Stimulated activated CD4-positive, alpha-beta T cell treated with anti-CD3 and anti-CD28 coated beads, Interleukin-12 subunit alpha, Interleukin-12 subunit beta, amount 100 ng/mL, for 24 hours (primary cell): ENCODE measurements at places on chromosomes 3 and 15.

DNA sequence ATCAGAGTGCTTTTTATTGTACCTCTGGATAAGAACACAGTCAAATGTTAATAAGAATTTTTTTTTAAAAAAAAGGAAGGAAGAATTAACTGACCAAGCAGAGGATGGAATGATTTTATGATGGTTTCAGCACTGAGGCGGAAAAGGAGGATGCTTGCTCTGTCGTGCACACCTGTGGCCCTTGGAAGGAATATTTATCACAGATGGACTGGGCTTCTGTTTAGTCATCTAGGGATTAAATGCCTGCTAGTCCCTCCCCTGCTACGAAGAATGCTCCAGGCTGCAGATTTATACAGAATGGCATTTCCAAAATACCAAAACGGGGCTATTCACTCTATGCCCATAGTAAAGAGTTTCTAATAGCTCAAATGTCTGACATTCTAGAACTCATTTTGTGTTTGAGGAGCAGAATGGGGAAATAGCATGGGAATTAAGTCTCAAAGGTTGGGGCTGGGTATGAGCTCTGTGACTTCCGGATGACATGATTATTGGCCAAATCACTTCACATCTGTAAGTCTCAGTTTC, 92.8 kb upstream of the BCL6 start:
- no peak for DNase-seq

DNA sequence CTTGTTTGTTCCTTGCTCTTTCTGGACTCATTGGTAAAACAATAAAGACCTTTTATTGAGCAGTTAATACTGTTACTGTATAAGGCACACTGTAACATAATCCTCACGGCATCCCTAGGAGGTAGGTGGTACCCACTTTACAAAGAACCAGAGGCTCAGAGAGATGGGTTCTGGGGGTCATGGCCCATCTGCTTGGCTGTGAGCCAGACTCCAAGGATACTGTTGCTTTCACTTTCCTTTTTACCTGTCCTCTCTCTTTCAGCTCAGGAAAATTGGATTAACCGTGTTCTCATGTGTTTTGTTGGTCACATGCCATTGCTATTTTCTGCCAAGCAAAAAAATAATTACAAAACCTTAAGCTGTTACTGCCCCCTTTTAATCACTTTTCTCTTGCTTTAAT, 34.8 kb upstream of the FILIP1L start:
- DNase-seq, result no peak

- no peak for DNase-seq
These were observed 20.9 kb downstream of the KAT2B start for GRCh38 chr3:20060974-20061685.

DNA sequence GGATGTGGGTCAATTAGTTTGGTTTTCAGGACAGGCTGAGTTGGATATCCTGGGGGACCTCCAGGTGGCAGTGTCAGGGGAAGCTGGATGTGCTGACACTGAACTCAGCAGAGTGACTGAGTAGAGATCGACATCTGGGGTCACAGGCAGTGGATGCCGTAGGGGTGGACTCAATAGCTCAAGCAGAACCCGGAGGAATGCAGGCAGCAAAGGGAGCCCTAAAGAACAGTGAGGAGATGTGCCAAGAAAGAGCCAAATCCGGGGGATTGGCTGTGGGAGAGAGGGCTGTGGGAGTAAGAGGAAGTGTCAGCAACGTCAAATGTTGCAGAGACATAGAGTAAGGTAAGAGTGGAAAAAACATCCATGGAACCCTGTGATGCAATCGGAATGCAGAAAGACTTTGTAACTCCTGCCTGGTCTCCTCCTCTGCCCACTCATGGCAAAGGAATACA, 11.6 kb downstream of the CCR5AS start:
- no peak for DNase-seq

DNA sequence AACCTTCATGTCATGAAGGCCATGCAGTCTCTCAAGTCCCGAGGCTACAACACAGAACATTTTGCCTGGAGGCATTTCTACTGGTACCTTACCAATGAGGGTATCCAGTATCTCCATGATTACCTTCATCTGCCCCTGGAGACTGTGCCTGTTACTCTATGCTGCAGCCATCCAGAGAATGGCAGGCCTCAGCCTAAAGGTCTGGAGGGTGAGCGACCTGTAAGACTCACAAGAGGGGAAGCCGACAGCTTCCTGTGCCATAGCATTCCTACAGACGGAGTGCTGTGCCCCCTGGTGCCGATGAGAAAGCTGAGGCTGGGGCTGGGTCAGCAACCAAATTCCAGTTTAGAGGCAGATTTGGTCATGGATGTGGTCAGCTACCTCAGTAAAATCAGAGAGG, 51.3 kb upstream of the CADPS start:
- DNase-seq, result no peak

- DNase-seq, result peak; percentile 59
These were observed 1.7 kb upstream of the HES1 start for GRCh38 chr3:194134231-194134756.

DNA sequence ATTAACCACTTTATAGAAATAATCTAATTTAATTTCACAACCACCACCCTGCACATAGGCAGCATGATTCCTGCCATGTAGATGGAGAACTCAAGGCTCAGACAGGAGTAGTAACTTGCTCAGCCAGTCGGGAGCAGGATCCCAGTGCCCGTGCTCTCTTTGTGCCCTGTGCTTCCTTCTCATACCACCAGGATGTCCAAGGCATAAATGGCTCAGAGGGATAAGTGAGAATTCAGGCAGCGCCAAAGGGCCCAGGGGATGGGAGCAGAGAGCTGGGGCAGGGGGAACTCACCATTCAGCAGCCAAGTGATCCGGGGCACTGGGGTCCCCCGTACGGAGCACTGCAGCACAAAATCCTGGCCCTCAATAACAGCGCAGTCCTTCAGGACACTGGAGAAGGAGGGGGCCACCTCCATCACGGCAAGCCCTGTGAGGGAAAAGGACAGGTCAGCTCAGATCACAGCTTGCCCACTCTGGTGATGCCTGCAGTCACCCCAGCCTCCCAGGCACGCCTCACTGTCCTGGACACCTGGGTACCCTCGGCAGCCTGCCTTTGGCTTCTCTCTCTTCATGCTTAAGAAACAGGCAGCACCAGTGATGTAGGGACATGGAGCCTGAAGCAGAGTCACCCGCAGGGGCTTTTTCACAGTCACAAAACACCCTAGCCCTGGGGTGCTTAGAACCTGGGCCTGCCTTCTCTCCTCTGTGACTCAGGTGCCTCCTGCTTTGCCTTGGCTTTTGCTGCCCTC, 141.0 kb upstream of the HACD2 start:
- no peak for DNase-seq

GRCh38 chr3:13385373-13385965, 34.7 kb downstream of the NUP210 start:
- DNase-seq, result no peak

DNA sequence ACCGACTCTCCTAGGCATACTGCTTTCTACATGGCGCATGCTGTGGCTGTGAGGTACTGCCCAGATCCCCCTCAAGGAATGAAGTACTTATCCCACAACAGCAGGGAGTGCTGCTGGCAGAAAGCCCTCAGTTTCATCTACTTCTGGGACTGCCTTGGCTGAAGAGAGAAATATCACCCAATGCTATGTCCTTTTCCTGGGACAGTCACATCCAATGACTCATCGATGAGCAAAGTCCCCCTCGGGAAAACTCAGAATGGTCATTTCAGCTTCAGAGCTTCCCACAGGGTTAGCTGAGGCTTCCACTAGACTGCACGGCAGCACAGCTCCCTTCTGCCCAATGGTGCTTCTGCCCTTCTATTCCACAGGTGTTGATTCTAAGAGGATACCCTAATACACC, 3.6 kb upstream of the NMD3 start:
- DNase-seq, result no peak

- no peak for DNase-seq
These were observed 34.0 kb upstream of the CILP start for GRCh38 chr15:65245096-65245856.

GRCh38 chr3:50584391-50584790, 15.1 kb downstream of the HEMK1 start:
- DNase-seq, result no peak

DNA sequence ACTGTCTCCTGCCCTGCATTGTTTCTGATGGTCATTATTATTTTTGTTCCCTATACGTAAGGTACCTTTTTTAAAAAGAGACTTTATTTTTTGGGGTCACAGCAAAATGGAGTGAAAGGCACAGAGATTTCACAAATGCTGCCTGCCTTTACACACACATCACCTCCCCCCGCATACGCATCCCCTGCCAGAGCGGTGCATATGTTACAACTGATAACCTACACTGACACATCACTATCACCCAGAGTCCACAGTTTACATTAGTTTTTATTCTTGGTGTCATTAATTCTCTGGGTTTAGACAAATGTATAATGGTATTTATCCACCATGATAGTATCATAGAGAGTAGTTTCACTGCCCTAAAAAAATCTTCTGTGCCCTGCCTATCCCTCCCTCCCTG, 43.6 kb upstream of the KLF13 start:
- DNase-seq, result no peak

DNA sequence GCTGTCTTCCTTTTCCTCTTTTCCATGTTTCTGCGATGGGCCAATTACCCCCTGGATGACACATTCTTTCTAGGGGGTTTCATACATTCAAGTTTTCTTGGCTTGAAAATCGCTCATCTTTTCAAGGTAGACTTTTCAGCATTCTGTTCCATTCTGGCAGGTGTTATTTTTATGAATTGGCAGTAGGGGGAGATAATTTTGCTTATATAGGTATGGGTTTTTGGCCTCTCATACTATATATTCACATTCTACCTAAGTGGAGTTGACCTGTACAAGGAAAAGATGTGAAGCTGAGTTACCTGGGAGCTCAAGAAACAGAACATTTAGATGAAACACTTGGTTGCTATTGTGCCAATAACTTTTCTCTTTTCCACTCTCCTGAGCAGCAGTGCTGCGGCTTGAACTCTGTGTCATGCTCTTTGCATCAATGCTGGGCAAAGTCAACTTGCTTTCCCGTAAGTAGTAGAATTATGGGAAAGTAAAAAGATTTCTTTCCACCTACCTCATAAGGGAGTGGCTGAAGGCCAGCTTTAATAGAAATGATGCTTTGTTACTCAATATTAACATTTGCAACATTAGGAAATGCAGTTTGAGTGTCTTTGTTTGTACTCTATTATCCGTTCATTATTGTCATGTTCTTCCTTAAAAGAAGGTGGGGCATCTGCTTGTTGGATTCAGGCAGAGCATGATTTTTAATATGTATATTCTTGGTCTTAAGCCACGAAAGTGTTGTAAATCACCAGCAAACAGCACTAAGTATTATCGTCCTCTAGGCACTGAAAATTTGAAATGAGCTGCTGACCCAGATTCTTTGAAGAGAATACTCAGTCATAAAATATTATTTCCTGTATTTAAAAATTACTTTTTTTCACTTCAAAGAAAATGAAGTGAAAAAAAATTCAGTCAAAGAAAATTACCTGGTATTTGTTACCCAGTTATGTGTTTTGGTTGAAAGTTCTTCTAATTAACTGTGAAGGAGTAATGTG, 27.7 kb upstream of the MFSD1 start:
- DNase-seq, result no peak

DNA sequence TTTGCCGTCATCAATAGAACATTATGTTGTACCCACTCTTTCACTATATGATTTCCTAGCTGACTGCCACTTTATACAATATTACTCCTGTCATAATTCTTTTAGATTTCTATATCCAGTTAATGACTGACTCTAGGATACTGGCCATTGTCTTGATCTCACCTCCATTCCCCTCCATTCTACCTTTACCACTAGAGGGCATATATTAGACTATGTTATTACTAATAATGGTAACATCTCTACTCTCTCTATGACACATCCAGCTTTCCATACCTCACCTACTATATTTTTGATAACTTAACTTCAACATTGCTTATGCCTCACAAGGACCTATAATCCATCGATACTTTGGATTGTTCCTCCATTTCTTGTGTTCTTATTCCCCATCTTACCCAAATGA, 31.4 kb upstream of the POU1F1 start:
- no peak for DNase-seq

- no peak for DNase-seq
These were observed 134.8 kb downstream of the MFSD1 start for GRCh38 chr3:158936530-158937113.

GRCh38 chr3:186760141-186760833, 23.1 kb upstream of the EIF4A2 start:
- DNase-seq, result no peak

GRCh38 chr3:65783117-65783516, 255.6 kb downstream of the MAGI1 start:
- no peak for DNase-seq

- DNase-seq, result no peak
These were observed 9.8 kb downstream of the CLCN2 start for GRCh38 chr3:184351511-184352148.

GRCh38 chr3:196774191-196774820, 34.6 kb downstream of the PAK2 start:
- no peak for DNase-seq

- peak; percentile 89 for DNase-seq
These were observed 3.0 kb upstream of the ISLR2 start for GRCh38 chr15:74127255-74127953.

- DNase-seq, result no peak
These were observed 35.6 kb downstream of the TNK2 start for GRCh38 chr3:195872800-195873199.

GRCh38 chr15:83843471-83843871, 189.5 kb downstream of the ADAMTSL3 start:
- DNase-seq, result no peak

GRCh38 chr15:99452728-99453636, 112.8 kb upstream of the MEF2A start:
- no peak for DNase-seq

GRCh38 chr3:129003578-129004112, 2.5 kb downstream of the EFCC1 start:
- DNase-seq, result no peak

- DNase-seq, result no peak
These were observed 333.4 kb downstream of the SLC9A9 start for GRCh38 chr3:143514874-143515273.

DNA sequence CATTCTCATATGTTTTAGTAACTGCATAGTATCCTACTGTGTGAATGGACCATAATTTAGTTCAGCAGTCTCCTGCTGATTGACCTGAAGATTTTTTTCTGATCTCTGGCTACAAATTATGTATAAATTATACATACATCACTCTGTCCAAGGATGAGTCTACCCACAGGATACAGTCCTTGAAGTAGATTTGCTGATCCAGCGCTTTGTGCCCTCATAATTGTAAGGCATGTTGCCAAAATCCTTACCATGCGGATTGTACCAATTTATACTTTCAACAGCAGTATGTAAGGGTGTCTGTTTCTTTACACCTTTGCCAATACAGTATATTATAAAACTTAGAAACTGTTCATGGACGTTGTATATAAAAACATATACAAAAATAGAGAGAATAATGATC, 46.5 kb downstream of the ACAA1 start:
- no peak for DNase-seq
